T-helper 17 cell (primary cell): ENCODE measurements at places on chromosomes 1 and 21. TPM values are rescaled to one million over a fixed set of nuclear protein-coding genes. Genes with fewer than 3 reads are reported as not detected.

DNA sequence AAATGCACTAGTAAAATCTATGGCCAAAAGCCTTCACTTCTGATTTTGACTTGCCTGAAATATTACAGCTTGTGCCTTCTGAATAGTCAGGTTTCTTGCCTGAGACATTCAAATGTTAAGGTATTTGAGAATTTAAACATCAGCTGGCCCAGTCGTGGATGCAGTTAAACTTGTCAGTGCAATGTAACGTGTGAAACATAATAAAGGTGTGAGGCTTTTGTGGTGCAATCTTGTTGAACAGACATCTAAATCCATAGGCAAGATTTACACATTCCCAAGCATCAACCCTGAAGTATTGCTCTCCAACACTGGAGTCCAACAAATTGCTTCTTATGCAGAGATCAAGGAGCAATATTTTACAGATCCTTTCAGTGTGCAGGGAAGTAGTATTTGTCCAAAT, 4.4 kb downstream of the CCN1 start:
- no peak for DNase-seq

- no peak for DNase-seq
These were observed 257.0 kb downstream of the SIPA1L2 start for GRCh38 chr1:232372841-232373440.

- no peak for DNase-seq
These were observed 124.2 kb upstream of the HNRNPU start for GRCh38 chr1:244988521-244988920.

DNA sequence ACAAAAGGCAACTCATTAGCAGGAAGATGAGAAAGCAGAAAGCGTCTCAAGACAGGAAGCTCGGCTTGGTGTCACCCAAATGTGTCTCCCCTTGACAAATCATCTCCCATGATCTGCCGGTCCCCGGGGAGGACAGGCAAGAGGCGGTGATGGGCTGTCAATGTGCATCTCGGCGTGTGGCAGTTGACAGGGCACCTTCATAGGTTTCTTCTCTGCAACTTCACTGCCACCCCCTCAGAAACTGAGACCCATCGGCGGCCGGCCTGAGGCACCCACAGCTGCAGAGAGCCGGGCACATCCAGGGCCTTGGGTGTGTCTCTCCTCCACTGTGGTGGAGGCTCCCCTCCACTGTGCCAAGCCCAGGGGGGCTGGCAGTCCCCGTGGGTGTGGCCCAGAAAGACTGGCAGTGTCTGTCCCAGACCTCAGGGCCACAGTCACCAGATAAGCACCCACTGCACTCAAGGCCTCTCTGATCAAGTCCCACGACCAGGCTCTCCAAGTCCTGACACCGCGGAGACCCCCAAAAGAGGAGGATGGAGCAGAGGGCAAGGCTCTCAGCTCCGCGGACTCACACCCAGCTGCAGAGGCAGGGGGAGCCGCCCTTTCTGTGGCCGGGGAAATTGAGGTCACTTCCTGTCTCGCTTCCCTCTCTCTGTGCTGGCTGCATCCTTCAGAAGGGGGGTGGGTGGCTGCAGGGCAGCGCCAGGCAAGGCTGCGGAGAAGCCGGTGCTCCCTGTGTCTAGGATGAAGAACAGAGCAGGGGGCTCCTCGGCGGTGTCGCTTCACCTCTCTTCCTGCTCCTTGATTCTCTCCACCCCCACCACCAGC, 39.6 kb upstream of the LBR start:
- DNase-seq, result peak; percentile 68

DNA sequence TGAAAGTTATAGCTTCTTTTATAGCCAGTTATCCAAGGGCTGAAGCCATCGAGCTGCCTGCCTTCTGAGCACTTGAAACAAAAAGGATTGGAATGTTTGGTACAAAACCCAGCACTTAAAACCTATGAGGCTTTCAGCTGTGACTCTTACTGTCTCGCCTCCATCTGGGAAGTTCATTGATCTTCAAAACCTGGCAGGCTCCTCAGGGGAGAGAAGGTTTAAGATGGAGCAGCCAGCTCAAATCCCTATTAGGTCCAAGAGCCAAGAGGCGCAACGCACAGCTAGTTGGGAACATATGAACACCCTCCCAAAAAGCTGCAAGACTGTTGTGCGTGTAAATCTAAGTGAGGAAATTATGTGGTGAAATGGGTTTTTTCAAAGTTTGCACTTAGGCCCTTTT, 33.4 kb downstream of the BACE2 start:
- no peak for DNase-seq

GRCh38 chr21:32359719-32360260, 33.0 kb downstream of the URB1 start:
- no peak for DNase-seq

GRCh38 chr1:29655945-29656850, 419.9 kb downstream of the PTPRU start:
- no peak for DNase-seq

GRCh38 chr1:180381184-180381580, 121.2 kb downstream of the ACBD6 start:
- DNase-seq, result no peak

- DNase-seq, result no peak
These were observed 4.2 kb downstream of the GLIS1 start for GRCh38 chr1:53734650-53735211.

- no peak for DNase-seq
These were observed 52.4 kb downstream of the MAP3K21 start for GRCh38 chr1:233379869-233380438.

GRCh38 chr1:1125945-1126344, 10.1 kb upstream of the C1orf159 start:
- DNase-seq, result no peak

GRCh38 chr1:172142324-172142723, 278.2 kb upstream of the C1orf105 start:
- no peak for DNase-seq

DNA sequence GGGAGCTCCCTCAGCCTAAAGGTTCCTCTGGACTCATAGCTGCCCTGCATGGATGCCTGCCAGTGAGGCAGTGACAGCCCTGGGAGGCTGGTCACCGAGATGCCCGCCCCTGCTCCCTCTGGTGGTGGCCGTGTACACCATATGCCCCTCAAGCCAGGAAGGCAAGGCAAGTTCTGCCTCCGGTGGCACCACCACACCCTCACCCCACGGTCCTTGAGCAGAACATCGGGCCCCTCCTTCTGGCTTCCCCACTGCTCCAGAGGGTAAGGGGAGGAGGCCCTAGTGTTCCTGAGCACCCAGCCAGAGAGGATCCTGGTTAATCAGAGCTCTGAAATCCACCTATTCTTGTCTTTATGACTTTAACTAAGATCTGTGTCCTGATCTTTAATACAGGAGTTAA, 1.5 kb upstream of the S100A14 start:
- peak; percentile 47 for DNase-seq

- DNase-seq, result peak; percentile 60
These were observed 20.8 kb upstream of the MACF1 start for GRCh38 chr1:39183503-39184353.

- no peak for DNase-seq
These were observed 12.7 kb upstream of the LORICRIN start for GRCh38 chr1:153246825-153247224.

DNA sequence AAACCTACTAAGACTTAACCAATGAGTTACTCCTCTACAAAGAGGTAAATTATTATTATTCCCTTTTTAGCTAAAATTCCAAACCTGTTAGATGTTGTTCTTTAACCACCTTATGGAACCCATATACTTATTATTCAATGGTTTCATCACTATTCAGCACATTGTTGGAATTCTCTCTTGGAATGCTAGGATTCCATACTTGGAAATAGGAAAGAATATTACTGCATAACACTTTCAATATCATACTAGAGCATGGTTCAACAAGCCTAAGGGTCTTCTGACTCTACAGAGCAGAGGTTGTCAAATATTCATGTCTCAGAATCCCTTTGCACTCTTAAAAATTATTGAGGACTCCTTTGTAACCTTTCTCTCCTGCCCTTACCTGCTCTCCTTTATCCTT, 69.4 kb downstream of the DEGS1 start:
- no peak for DNase-seq

DNA sequence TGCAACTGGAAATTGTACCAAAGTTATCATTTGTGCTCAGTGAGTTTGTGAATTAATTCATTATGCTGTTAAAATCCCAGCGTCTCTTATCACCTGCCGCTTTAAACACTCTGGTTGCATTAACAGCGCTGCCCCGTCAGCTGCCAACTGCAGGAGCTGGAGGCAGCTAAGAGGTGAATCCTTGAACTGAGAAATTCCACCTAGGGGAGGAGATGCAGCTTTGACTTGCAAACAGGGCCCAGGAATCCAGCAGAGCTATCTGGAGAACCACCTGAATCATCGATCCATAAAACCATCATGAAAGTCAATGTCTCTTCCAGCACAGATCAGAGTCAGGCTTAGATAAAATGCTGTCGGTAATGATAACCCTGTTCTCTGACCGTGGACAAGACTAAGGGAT, 140.7 kb upstream of the PTBP2 start:
- no peak for DNase-seq

DNA sequence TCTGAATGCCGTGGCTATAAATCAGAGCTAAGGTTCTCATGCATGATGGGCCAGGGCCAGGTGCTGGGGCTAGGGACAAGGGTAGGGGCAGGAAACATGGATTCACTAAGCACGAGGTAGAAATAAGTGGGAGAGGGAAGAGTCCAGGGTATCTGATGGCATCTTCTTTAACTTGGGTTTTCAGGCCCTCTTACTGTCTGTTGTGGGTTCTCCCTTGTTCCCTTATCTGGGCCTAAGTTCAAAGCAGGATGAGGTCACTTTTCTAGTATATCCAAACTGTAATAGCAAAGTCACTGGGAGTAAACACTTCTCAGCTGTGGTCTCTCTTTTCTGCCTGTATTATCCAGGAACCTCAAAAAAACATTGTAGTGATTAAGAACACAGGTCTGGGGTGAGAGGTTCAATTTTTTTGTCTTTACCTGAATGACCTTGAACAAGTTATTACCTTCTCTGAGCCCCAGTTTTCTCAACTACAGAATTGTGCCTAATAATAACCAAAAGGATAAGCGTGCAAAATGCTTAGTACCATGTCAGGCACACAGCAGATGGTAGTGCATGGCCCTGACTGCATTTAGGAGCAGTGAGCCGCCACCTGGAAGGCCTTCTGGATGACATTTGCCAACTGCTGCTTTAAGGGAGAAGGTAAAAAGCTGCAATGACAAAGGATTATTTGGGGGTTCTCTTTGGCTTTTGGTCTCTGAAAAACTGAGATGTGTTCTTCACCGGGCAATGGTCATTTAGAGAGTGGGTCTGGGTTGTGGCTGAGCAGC, 53.6 kb upstream of the A3GALT2 start:
- DNase-seq, result no peak

- no peak for DNase-seq
These were observed 672 bp downstream of the ENSA start for GRCh38 chr1:150628766-150629114.

GRCh38 chr21:29449306-29449950, 150.7 kb downstream of the BACH1 start:
- DNase-seq, result no peak

DNA sequence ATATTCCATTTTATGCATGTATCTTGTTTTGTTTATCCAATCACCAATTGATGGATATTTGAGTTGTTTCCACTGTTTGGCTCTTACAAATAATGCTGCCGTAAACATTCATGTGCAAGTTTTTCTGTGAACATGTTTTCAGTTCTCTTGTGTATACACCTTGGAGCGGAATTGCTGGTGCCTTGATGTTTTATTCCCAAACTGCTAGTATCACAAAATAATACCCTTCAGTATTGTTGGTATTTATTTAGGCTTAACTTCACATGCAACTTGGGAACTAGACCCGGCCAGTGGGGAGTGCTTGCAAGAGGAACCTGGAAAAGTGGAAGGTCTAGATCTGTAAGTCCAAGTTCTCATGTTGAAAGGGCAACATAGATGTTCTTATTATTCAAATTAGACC, 115.9 kb downstream of the CRYAA start:
- no peak for DNase-seq

DNA sequence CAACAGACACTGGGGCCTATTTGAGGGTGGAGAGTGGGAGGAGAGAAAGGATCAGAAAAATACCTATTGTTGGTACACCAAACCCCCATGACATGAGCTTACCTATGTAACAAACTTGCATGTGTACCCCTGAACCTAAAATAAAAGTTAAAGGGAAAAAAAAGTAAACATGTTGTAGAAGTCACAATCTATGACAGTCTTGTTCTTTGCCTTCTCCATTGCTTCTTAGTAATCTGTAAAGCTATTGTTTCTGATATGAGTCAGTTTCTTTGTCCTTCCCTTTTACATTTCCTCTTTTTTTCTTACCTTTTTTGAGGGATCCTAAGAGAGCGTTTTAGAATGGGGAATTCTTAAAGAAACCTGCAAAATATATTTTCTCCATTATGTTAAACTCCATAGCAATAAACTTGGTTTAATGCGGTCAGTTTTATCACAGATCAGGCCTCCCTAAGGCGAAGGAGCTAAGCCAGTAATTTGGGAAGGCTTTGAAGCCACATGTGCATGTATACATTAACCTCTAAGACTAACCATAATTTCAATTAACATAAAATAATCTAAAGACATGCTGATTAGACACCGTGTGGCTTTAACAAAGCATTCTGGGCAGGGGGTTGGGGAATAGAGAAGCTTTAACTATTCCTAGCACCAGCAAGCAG, 77.8 kb upstream of the C1orf105 start:
- DNase-seq, result no peak

DNA sequence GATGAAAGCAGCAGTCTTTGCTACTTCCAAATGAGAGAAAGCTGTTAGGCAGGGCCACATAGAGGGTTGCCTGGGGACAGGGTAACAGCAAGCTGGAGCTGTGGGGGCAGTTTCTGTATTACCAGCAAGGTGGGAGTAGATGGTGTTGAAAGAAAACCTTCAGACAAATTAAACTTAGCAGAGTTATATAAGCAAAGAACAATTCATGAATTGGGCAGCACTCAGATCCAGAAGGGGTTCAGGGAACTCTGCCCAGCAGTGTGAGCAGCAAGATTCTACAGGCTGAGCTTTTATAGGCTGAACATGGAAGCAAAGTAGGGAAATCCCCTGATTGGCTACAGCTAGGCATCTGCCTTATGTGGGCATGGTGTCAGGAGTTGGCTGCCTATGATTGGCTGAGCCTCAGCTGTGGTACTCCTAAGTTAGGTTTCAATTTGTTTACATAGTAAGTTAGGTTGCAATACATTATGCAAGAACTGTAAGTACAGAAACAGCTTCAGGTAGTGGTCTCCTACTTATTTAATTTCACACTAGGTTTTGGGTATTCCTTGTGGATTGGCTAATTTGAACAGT, 64.1 kb upstream of the TMPRSS2 start:
- no peak for DNase-seq

DNA sequence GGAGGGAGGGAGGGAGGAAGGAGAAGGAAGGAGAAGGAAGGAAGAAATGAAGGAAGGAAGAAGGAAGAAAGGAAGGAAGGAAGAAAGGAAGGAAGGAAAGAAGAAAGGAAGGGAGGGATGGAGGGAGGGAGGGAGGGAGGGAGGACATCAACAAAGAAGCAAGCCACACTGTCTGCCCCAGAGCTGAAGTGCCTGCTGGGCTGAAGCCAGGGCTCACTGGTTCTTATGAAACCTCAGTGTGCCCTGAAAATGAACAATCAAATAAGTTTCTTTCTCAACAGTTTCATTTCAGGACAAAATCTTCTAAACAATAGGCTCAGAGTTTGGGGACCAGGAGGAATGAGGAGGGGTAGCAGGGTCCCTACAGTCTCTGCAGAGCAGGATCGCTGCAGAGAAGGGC, 21.1 kb downstream of the ARHGEF19 start:
- DNase-seq, result no peak

- DNase-seq, result no peak
These were observed 144.7 kb downstream of the GRIK3 start for GRCh38 chr1:36889478-36890226.

Gene FCMR
- total RNA-seq, result 249 TPM

Gene TIPRL
- total RNA-seq, result 17.5 TPM

Gene THEM5
- not detected for total RNA-seq

Gene MYOM3
- total RNA-seq, result not detected

Gene TSPAN1
- not detected for total RNA-seq

Gene RIMS3
- total RNA-seq, result 2.1 TPM

Gene FAM151A
- not detected for total RNA-seq

Gene IL19
- not detected for total RNA-seq

Gene PIGR
- not detected for total RNA-seq
